ENCODE measurements at places on chromosomes 2 and 18.

DNA sequence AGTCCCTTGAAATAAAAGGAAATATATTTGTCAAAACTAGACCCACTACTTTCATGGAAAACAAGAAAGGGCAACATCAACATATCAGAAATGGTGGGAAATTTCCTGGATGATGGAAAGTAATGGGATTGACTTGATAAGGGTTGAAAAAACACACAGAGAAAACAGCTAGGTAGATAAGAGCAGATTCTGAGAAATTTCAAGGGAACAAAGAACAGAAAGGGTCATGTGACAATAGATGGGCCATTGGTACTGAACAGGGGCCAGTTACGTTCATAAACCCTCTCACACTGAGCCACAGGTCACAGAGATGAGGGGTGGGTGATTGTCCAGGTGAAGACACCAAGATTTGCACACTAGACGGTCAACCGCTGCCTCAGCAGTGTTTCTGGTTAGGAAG lies 98.7 kb downstream of the QPCT start:
- DNase-seq: no peak

DNA sequence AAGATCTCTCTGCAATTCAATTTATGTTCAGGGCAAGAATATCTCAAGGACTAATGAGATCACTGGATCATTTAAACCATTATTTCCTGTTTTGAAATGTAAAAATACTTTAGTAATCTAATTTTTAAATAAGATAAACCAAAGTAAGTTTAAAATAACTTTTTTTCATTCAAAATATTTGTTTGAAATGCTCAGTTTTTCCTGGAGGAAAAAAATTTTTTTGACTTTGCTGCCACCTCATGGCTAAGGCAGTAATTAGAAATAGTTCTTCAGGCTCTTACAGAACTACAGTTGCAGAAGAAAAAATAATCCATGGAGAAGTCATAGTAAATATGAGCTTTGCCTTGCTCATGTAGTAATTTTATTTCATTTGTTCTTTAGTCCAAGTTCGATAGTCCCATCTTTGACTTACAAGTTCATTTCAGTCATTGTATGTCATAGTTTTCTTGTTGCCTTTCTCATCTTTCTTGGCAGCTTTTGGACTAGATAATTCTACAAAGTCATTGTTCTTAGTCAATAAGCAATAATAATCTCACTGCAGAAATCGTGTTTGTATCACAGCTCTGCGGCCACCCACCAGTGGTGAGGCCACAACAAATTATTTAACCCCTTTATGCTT lies 127.4 kb downstream of the DPP4 start:
- no peak for DNase-seq

GRCh38 chr2:24838541-24838940 lies 45.3 kb downstream of the CENPO start:
- no peak for DNase-seq

GRCh38 chr2:11498543-11499034 lies 32.6 kb upstream of the E2F6 start:
- peak; percentile 62 for DNase-seq

DNA sequence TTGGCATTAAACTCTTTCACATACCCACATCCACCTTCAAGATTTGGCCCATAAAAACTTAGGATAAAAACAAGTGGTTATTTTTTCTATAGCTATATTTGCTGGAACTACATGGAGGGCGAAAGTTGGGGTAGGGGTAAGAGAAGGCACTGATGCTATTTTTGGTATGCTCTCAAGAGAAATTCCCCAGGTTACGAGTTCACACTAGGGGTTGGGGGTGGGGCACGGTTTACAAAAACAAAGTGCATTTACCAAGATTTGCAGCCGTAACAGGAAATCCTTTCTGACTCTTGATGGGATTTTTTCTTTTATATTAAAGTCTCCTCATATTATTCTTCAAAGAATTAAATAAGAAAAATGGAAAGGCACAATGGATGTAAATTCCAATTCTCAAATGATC lies 6.8 kb downstream of the SERPINE2 start:
- DNase-seq: no peak

GRCh38 chr18:48941672-48942071 lies 9.1 kb downstream of the SMAD7 start:
- DNase-seq: no peak

All from anterior cingulate cortex (tissue), 58 donors.